GM06990 (cell line): ENCODE measurements at places on chromosomes 6 and 20.

DNA sequence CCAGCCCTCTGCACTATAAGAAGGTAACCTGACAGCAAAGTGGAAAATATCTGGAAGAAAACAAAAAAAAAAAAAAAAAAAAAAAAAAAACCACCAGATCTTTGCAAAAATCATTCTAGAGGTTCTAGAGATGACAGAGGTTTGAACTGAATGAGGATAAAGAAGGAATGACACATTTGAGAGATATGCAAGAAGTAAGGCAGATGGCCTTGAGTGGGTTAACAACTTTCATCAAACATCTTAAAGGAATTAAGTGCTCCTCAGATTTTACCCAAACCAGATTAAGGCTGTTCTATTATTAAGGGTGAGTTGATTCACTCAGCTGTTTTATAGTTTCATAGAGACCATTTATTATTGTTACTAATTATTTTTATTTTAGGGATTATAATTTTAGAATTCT lies 62.0 kb downstream of the RSPO3 start:
- no peak for DNase-seq

- DNase-seq: no peak
These were observed 44.6 kb upstream of the BHLHE23 start for GRCh38 chr20:63051186-63051860.

DNA sequence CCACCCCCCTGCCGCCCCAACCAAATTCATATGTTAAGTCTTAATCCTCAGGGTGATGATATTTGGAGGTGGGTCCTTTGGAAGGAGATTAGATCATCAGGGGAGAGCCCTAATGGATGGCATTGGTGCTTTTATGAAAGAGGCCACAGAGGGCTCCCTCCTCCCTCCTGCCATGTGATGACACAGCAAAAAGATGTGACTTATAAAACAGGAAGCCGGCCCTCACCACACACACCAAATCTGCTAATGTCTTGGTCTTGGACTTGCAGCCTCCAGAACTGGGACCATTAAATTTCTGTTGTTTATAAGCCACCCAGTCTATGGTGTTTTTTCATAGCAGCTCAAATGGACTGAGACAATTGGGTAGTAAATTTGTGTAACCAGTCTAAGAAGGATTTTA lies 176.3 kb downstream of the ADGRG6 start:
- no peak for DNase-seq

- no peak for DNase-seq
These were observed 371.4 kb downstream of the HDGFL1 start for GRCh38 chr6:22940581-22941290.

- DNase-seq: no peak
These were observed 135.1 kb upstream of the PMEPA1 start for GRCh38 chr20:57844626-57845596.
